Gastroesophageal sphincter (tissue), 4 donors: ENCODE measurements at places on chromosomes 16 and 17. TPM values are rescaled to one million over a fixed set of nuclear protein-coding genes. Genes with fewer than 3 reads are reported as not detected.

PDK2 gene
- total RNA-seq: 53.8 TPM

PIPOX gene
- total RNA-seq: 11.2 TPM

MT2A gene
- total RNA-seq: 27.2 TPM

DNA sequence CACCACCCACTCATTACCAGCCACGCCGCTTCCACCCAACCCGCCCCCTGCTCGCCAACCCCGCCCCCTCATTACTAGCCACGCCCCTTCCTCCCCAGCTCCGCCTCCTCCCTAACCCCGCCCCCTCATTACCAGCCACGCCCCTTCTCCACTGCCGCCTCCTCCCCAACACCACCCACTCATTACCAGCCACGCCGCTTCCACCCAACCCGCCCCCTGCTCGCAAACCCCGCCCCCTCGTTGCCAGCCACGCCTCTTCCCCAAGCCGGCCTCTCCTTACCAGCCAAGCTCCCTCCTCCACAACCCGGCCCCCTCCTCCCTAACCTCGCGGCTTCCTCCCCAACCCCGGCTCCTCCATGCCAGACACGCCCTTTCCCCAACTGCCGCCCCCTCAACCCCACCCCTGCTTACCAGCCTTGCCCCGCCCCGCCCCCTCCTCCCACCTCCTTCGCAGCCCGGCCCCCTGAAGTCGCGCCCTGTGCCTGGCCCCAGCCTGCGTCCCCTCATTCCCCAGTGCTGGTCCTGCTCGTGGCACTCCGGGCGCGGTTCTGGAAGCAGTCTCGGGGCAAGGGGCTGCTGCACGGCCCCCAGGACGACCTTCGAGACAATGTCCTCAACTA lies 7.3 kb downstream of the SLC22A31 start:
- peaks cover 27% of the 10 kb centered on the region for H3K27me3 ChIP-seq
- ATAC-seq: peak; percentile 55
- no peak overlapping the region for H3K27ac ChIP-seq

DNA sequence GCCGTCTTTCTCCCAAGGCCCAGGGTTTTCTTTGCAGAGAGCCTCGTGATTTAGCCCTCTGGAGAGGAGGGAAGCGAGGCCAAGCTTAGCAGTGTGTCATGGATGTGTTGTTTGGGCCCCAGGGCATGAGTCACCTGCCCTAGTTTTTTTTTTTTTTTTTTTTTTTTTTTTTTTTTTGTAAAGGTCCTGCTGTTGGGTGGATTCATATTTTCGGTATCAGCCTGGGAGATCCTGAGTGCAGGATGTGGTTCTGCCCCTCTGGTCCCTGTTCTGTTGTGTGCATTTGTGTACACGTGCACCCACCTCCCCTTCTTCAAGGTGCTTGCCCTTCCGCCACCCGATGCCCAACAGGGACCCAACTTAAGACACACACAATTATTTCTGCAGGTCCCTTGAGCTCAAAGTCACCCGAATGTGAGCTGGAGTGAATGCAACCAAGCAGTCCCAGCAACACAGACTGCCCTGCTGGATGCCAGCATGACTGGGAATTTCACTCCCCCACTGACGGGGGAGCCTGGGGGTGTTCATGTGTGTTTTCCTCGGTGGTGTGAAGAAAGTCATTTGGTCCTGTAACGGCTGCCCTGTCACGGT lies 265.8 kb upstream of the TNRC6C start:
- H3K36me3 ChIP-seq: no peaks in the 10 kb centered on the region
- H3K4me3 ChIP-seq: no peak overlapping the region

GRCh38 chr17:59165933-59166342 lies 10.4 kb downstream of the PRR11 start:
- no peaks in the 10 kb centered on the region for H3K4me1 ChIP-seq
- no peak for ATAC-seq
- no peaks in the 10 kb centered on the region for H3K36me3 ChIP-seq
- H3K27ac ChIP-seq: no peak overlapping the region
- no peak overlapping the region for H3K4me3 ChIP-seq

DNA sequence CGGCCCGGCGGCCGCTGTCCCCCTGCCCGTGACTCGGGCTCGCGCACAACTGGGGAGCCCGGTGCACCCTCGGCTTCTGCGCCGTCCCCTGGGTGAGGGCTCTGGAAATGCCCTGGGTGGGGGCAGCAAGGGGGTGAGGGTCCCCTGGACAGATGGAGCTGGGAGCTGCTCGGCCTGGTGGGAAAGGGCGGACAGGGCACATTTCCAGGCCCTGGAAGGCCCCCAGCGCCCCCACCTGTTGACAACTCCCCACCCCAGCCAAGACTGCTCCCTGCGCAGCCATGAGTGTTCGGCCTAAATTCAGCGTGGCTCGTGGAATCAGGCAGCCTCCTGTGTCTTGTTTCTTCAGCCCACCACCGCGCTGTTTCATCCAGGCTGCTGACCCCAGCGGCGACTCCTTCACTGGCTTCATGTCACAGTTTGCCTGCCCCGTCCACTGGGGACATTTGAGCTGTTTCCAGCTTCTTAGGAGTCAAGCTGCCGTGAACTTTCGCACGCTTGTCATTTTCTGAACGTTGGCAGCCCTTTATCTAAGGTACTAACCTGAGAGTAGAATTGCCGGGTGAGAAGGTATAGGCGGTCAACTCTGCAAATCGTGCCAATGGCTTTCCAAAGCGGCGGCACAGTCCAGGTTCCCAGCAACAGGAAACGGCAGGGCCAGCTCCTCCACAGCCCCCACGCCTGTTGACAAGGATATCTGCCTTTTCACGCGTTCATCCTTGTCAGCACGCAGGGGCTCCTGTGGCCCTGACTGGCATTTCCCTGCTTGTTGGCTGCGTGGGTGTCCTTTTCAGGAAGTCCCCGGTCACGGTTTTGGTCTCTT lies 895 bp downstream of the UTS2R start:
- ATAC-seq: no peak
- no peak overlapping the region for H3K4me3 ChIP-seq
- peaks cover 95% of the 10 kb centered on the region for H3K27me3 ChIP-seq

GRCh38 chr17:68260051-68260762 lies 12.4 kb downstream of the AMZ2 start:
- H3K4me1 ChIP-seq: no peaks in the 10 kb centered on the region
- no peak overlapping the region for H3K27ac ChIP-seq
- no peak overlapping the region for H3K4me3 ChIP-seq
- H3K36me3 ChIP-seq: no peaks in the 10 kb centered on the region

- no peak within 1 kb of the TSS for H3K4me3 ChIP-seq
- H3K27ac ChIP-seq: no peak within 1 kb of the TSS
- no peak for ATAC-seq
- H3K27me3 ChIP-seq: peaks cover 77% of the 10 kb centered on the region
- no peaks in the 10 kb centered on the region for H3K36me3 ChIP-seq
These were observed at the start of gene MEIOC for GRCh38 chr17:44655983-44656710. MEIOC (plus strand) TSS chr17:44656468; CDS start chr17:44656614, 146 bp downstream.

DNA sequence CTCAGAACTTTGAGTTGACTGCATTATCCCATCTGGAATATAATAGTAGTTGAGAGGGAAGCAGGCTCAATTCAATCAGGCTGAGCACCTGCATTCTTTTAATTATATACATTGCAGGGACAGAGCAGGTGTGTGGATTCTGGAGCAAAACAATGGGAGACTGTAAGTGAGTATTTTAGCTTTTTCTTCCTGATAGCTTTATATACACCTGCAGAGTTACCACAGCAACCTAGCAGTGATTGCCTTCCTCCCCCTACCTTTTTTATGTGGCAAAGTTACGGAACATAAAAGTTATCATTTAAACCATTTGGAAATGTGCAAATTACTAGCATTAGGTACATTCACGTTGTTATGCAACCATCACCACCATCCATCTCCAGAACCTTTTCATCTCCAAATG lies 25.4 kb upstream of the RHOT1 start:
- H3K4me1 ChIP-seq: peaks cover under 1% of the 10 kb centered on the region
- no peak for ATAC-seq
- H3K27ac ChIP-seq: no peak overlapping the region

- H3K27me3 ChIP-seq: peaks cover 89% of the 10 kb centered on the region
- no peak for ATAC-seq
- H3K4me1 ChIP-seq: peaks cover 7% of the 10 kb centered on the region
- H3K36me3 ChIP-seq: no peaks in the 10 kb centered on the region
These were observed 10.2 kb upstream of the UBE2I start for GRCh38 chr16:1299012-1299867.

GRCh38 chr16:314795-315299 lies 31.9 kb downstream of the PDIA2 start:
- H3K27me3 ChIP-seq: no peaks in the 10 kb centered on the region
- ATAC-seq: no peak
- no peaks in the 10 kb centered on the region for H3K4me1 ChIP-seq
- H3K36me3 ChIP-seq: no peaks in the 10 kb centered on the region
- no peak overlapping the region for H3K27ac ChIP-seq

DNA sequence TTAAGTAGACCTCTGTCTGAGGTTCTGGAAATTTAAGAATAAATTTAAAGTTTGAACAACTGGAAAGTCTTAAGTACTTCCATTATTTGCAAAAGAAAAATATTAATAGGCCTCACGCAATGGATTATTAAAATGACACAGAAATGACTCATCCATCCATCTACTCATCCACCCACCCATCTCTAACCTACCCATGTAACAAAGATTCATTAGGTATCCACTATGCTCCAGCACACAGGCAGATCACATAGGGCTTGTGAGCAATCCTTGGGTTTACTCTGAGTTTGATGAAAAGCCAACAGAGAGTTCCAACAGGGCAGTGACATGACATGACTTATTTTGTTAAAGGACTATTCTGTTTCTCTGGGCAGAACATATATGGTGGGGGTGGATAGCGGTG lies 93.3 kb downstream of the HELZ start:
- no peak overlapping the region for H3K27ac ChIP-seq
- no peak overlapping the region for H3K4me3 ChIP-seq
- no peaks in the 10 kb centered on the region for H3K36me3 ChIP-seq
- no peaks in the 10 kb centered on the region for H3K4me1 ChIP-seq
- no peak for ATAC-seq

DNA sequence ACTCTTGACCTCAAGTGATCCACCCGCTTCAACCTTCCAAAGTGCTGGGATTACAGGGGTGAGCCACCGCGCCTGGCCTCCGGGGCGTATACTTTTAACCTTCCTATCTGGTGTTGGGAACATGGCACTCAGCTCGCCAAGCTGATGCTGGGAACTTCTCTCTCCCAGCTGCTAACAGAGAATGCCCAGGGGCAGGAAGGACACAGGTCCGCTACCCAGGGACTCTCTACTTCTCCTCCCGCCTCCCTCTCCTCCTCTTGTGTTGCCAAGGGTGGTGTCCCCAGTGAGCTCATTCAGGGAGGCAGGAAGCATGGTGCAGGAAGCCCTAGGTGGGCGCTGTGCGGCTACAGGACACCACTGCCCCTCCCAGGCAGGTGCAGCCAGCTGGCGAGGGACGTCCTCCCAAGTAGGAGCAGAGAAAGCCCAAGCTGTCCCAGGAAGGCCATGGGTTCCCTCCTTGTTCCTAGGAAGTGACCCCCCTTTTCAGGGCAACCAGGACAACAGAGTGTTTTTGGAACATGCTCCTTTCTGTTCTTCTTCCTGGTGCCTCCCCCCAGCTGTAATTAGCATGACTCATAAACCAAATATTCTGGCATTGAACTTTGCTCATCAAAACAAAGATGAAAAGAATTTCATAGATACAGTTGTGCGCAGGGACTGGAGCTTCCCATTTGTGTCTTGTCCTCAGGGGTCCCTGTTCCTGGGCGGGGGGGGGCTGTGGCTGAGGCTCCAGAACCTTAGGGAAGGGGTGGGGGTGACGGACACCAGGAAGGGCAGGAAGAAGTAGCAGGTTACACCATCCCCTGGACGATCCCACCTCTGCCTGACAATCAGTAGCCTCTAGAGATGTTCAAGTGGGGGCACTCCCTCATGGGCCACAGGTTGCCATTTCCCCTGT lies 2.7 kb downstream of the C1QTNF1 start:
- H3K4me1 ChIP-seq: peaks cover 46% of the 10 kb centered on the region
- H3K36me3 ChIP-seq: no peaks in the 10 kb centered on the region
- peak; percentile 60 for ATAC-seq
- peak overlapping the region; percentile 82 for H3K27ac ChIP-seq

DNA sequence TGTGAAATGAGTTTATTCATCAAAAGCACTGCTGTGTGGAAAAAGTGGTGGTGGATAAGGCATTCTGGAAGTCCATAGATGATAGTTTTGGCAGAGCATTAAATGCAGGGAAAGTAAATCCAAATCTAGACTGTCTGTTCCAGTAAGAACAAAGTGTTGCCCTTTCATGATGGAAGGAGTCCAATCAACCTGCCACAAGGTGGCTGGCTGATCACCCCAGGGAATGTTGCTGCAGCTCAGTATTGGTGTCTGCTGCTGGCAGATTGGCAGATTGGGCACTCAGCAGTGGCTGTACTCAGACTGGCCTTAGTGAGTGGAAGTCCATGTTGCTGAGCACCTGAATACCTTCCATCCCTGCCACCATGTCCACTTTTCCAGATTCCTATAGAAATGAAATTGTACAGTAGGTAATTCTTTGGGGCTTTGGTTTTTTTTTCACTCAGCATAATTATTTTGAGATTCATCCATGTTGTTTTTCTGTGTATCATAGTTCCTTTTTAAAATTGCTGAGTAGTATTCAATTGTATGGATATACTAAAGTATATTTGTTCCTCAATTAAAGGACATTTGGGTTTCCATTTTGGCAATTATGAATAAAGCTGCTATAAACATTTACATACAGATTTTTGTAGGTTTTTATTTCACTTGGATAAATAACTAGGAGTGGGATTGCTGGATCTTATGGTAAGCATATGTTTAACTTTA lies 14.3 kb downstream of the DYNLL2 start:
- no peaks in the 10 kb centered on the region for H3K36me3 ChIP-seq
- H3K27me3 ChIP-seq: no peaks in the 10 kb centered on the region
- H3K4me3 ChIP-seq: no peak overlapping the region
- ATAC-seq: no peak
- no peaks in the 10 kb centered on the region for H3K4me1 ChIP-seq

DNA sequence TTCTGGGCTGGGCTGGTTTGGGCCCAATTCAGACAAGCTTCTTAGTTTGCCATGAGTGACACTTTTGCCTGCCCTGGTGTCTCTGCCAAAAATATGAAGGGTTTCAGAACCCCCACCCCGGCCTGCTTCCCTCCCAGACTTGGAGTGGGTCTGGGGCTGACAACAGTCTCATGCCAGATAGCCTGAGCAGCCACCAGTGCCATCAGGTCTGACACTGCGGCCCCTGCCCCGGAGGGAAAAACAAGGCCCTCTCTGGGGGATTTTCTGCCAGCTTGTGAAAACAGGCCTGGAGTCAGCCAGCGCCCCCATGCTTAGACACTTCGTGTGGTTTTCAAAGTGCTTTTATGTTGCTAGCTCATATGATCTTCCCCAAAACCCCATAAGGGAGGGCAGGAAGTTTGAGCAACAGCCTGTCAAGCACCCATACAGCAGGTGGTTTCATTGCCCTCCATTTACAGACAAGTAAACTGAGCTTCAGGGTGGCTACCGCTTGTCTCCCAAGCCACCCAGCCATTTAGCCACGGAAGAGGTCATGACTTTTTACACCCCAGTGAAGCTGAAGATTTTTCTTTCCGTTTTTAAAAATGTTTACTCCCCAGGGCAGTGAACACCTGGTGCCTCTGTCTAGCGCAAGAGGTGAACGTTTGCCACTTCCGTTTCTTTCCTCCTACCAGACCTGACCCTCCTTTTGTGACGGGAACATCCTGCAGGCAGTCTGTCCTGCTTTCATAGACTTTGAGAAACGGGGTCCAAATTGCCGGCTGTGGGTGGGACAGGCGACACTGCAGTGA lies 300.6 kb downstream of the SEC14L1 start:
- peaks cover 4% of the 10 kb centered on the region for H3K4me1 ChIP-seq
- no peaks in the 10 kb centered on the region for H3K27me3 ChIP-seq
- peak overlapping the region; percentile 65 for H3K27ac ChIP-seq
